ENCODE measurements at places on chromosomes 7 and 10. TPM values are rescaled to one million over a fixed set of nuclear protein-coding genes. Genes with fewer than 3 reads are reported as not detected.

GRCh38 chr7:135207406-135208101 is 3.8 kb downstream of the WDR91 start:
- no peaks in the 10 kb centered on the region for H3K27me3 ChIP-seq
- H3K36me3 ChIP-seq = peaks cover 36% of the 10 kb centered on the region
- no peak for ATAC-seq
- peak overlapping the region; percentile 20 for H3K27ac ChIP-seq
- H3K4me3 ChIP-seq = no peak overlapping the region
- peaks cover 15% of the 10 kb centered on the region for H3K4me1 ChIP-seq

- ATAC-seq = no peak
- H3K4me3 ChIP-seq = no peak overlapping the region
- peaks cover 5% of the 10 kb centered on the region for H3K27me3 ChIP-seq
- H3K4me1 ChIP-seq = no peaks in the 10 kb centered on the region
- H3K27ac ChIP-seq = no peak overlapping the region
- H3K36me3 ChIP-seq = no peaks in the 10 kb centered on the region
Observed at GRCh38 chr7:43201912-43202311, 89.5 kb downstream of the HECW1 start.

GRCh38 chr7:75776295-75776971 is 4.4 kb upstream of the CCL26 start:
- peak overlapping the region; percentile 83 for H3K27ac ChIP-seq
- H3K36me3 ChIP-seq = peaks cover 6% of the 10 kb centered on the region
- peaks cover 15% of the 10 kb centered on the region for H3K27me3 ChIP-seq
- H3K4me3 ChIP-seq = peak overlapping the region; percentile 53
- peaks cover 23% of the 10 kb centered on the region for H3K4me1 ChIP-seq

GRCh38 chr7:50367570-50367969 is 63.1 kb downstream of the IKZF1 start:
- no peaks in the 10 kb centered on the region for H3K27me3 ChIP-seq
- peak; percentile 79 for ATAC-seq

GRCh38 chr10:63720676-63721075 is 199.5 kb downstream of the REEP3 start:
- peak; percentile 8 for ATAC-seq
- peak overlapping the region; percentile 77 for H3K27ac ChIP-seq
- peaks cover 5% of the 10 kb centered on the region for H3K27me3 ChIP-seq
- H3K36me3 ChIP-seq = no peaks in the 10 kb centered on the region
- H3K4me3 ChIP-seq = no peak overlapping the region

- no peak overlapping the region for H3K4me3 ChIP-seq
- H3K36me3 ChIP-seq = no peaks in the 10 kb centered on the region
- no peak overlapping the region for H3K27ac ChIP-seq
- H3K4me1 ChIP-seq = no peaks in the 10 kb centered on the region
- peaks cover 10% of the 10 kb centered on the region for H3K27me3 ChIP-seq
Observed at GRCh38 chr7:35336444-35336843, 82.5 kb upstream of the TBX20 start.

GRCh38 chr10:63137306-63137705 is 4.2 kb downstream of the NRBF2 start:
- peaks cover 59% of the 10 kb centered on the region for H3K36me3 ChIP-seq
- no peak overlapping the region for H3K4me3 ChIP-seq
- no peak overlapping the region for H3K27ac ChIP-seq
- peaks cover 22% of the 10 kb centered on the region for H3K4me1 ChIP-seq
- no peaks in the 10 kb centered on the region for H3K27me3 ChIP-seq

- no peak overlapping the region for H3K4me3 ChIP-seq
- no peaks in the 10 kb centered on the region for H3K27me3 ChIP-seq
- ATAC-seq = no peak
- no peak overlapping the region for H3K27ac ChIP-seq
Observed at GRCh38 chr10:100923580-100923979, 10.8 kb downstream of the SLF2 start.

DNA sequence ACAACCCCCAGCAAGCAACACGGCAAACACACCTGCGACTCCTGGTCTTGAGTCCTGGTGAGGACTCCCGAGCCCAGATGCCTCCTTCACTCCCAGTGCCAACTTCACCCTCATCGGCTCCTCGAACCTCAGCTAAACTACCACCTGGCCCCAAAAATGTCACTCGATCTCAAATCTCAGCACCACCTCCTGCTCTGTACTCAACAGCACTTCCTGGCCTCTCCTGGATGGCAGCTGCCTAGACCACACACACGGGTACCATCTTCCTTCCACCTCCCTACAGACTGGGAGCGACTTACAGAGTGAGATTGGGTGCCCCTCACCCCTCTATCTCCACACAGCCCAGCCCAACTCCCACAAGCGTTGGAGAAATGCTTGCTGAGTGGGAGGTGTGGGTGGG is 123.9 kb upstream of the MGMT start:
- no peak for ATAC-seq
- no peak overlapping the region for H3K27ac ChIP-seq
- no peak overlapping the region for H3K4me3 ChIP-seq

- H3K36me3 ChIP-seq = no peaks in the 10 kb centered on the region
- H3K27ac ChIP-seq = no peak overlapping the region
- no peak overlapping the region for H3K4me3 ChIP-seq
- H3K4me1 ChIP-seq = no peaks in the 10 kb centered on the region
Observed at GRCh38 chr7:114879554-114879953, 42.3 kb upstream of the MDFIC start.

- H3K36me3 ChIP-seq = no peaks in the 10 kb centered on the region
- no peak overlapping the region for H3K27ac ChIP-seq
- no peaks in the 10 kb centered on the region for H3K4me1 ChIP-seq
- no peak for ATAC-seq
- no peak overlapping the region for H3K4me3 ChIP-seq
Observed at GRCh38 chr7:79785556-79785955, 332.1 kb upstream of the MAGI2 start.

- H3K4me1 ChIP-seq = peaks cover 6% of the 10 kb centered on the region
- H3K4me3 ChIP-seq = no peak overlapping the region
- H3K27ac ChIP-seq = no peak overlapping the region
- H3K27me3 ChIP-seq = peaks cover 27% of the 10 kb centered on the region
- H3K36me3 ChIP-seq = no peaks in the 10 kb centered on the region
Observed at GRCh38 chr7:155998766-155999630, 186.7 kb upstream of the SHH start.

GRCh38 chr10:128727114-128727513 is 600.9 kb upstream of the MKI67 start:
- no peak overlapping the region for H3K27ac ChIP-seq
- ATAC-seq = no peak
- no peaks in the 10 kb centered on the region for H3K36me3 ChIP-seq
- no peaks in the 10 kb centered on the region for H3K4me1 ChIP-seq
- no peaks in the 10 kb centered on the region for H3K27me3 ChIP-seq
- H3K4me3 ChIP-seq = no peak overlapping the region

- H3K4me3 ChIP-seq = no peak overlapping the region
- H3K27me3 ChIP-seq = peaks cover 20% of the 10 kb centered on the region
- no peak for ATAC-seq
- no peak overlapping the region for H3K27ac ChIP-seq
- H3K4me1 ChIP-seq = no peaks in the 10 kb centered on the region
Observed at GRCh38 chr10:13019280-13019679, 17.8 kb upstream of the CCDC3 start.

- H3K4me1 ChIP-seq = no peaks in the 10 kb centered on the region
- no peak for ATAC-seq
- H3K4me3 ChIP-seq = no peak overlapping the region
- peaks cover 4% of the 10 kb centered on the region for H3K27me3 ChIP-seq
- no peak overlapping the region for H3K27ac ChIP-seq
Observed at GRCh38 chr10:49243139-49243538, 54.9 kb upstream of the TMEM273 start.

GRCh38 chr10:94878649-94879048 is 59.8 kb upstream of the CYP2C9 start:
- H3K36me3 ChIP-seq = no peaks in the 10 kb centered on the region
- no peak for ATAC-seq
- no peak overlapping the region for H3K27ac ChIP-seq
- H3K27me3 ChIP-seq = no peaks in the 10 kb centered on the region

DNA sequence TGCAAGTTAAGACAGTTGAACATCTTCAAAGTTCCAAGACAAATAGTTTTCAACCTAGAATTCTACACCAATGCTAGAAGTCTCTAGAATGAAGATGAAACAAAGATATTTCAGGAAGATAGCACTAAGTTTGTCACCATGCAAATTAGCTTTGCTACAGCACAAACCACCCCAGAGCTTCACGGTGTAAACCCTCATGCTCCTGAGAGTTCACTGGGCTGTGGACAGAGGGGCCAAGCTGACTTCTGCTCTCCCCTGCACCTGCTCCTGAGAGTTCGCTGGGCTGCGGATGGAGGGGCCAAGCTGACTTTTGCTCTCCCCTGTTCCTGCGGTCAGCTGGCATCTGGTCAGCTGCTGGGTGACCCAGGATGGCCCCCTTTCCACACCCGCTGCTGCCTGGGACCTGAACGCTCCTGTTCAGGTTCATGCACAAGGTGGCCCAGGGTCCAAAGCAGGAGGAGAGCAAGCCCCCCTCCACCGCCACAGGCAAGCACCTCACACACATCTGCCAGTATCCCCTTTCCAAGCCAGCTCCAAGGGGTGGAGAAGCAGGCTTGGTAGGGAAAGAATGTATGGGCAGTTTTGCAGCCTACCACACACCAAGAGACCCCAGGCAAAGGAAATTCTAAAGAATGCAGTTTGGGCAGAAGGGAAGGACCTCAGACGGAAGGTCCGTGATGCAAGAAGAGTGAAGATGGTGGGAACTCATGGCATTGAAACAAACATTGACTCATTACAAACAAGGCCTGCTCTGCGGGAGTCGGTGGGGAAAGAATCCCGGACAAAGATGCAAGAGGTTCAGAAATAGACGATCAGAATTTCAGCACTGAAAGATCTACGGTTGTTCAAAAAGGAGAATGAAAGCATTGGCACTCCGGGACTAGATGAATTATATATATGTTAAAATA is 137.8 kb upstream of the PPP2R2D start:
- peaks cover 24% of the 10 kb centered on the region for H3K27me3 ChIP-seq
- H3K36me3 ChIP-seq = no peaks in the 10 kb centered on the region
- no peak overlapping the region for H3K4me3 ChIP-seq
- ATAC-seq = no peak

GRCh38 chr10:124824507-124824906 is 22.9 kb downstream of the ABRAXAS2 start:
- H3K4me1 ChIP-seq = peaks cover 5% of the 10 kb centered on the region
- no peak overlapping the region for H3K4me3 ChIP-seq
- H3K27ac ChIP-seq = peak overlapping the region; percentile 9
- no peak for ATAC-seq
- peaks cover 66% of the 10 kb centered on the region for H3K36me3 ChIP-seq
- no peaks in the 10 kb centered on the region for H3K27me3 ChIP-seq

DNA sequence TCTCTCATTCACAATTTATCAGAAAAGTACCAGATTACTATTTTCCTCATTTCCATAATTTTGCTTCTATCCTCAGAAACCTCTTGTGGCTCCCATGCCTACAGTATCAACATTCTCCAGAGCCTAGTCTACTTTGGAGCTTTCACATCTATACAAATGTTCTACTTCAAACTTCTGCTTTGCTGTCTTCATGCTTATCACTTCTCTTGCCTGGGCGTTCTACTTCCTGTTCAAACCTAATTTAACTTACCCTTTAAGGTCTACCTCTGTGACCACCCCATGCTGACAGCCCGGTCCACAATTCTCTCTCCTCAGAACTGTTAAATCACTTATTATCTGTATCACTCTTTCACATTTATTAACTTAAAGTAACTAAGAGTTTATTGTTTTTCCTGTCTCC is 6.1 kb upstream of the PTPN12 start:
- no peaks in the 10 kb centered on the region for H3K27me3 ChIP-seq
- no peak overlapping the region for H3K27ac ChIP-seq
- H3K36me3 ChIP-seq = no peaks in the 10 kb centered on the region

GRCh38 chr10:33493978-33494377 is 159.5 kb upstream of the NRP1 start:
- H3K4me1 ChIP-seq = no peaks in the 10 kb centered on the region
- no peaks in the 10 kb centered on the region for H3K36me3 ChIP-seq
- no peak overlapping the region for H3K27ac ChIP-seq
- no peak overlapping the region for H3K4me3 ChIP-seq

DNA sequence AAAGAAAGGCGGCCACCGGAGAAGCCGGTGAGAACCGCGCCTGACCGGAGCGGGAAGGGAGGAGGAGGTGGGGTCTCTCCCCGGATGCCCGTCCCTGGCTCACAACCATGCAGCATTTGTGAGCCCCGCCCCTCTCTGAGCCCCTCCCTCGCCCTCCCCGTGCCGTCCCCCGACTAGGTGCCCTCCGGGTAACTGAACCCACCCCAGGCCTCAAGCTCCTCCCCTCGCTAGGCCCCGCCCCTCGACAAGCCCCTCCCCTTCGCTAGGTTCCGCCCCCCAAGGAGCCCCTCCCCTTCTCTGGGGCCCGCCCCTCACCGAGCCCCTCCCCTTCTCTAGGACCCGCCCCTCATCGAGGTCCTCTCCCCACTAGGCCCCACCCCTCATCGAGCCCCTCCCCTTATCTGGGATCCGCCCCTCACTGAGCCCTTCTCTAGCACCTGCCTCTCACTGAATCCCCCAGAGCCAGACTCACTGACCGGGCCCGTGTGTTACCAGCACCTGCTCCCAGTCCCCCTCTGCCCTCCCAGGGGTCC is 42.2 kb upstream of the HSPB1 start:
- no peak overlapping the region for H3K27ac ChIP-seq
- H3K4me1 ChIP-seq = no peaks in the 10 kb centered on the region
- peak; percentile 44 for ATAC-seq
- no peak overlapping the region for H3K4me3 ChIP-seq

DNA sequence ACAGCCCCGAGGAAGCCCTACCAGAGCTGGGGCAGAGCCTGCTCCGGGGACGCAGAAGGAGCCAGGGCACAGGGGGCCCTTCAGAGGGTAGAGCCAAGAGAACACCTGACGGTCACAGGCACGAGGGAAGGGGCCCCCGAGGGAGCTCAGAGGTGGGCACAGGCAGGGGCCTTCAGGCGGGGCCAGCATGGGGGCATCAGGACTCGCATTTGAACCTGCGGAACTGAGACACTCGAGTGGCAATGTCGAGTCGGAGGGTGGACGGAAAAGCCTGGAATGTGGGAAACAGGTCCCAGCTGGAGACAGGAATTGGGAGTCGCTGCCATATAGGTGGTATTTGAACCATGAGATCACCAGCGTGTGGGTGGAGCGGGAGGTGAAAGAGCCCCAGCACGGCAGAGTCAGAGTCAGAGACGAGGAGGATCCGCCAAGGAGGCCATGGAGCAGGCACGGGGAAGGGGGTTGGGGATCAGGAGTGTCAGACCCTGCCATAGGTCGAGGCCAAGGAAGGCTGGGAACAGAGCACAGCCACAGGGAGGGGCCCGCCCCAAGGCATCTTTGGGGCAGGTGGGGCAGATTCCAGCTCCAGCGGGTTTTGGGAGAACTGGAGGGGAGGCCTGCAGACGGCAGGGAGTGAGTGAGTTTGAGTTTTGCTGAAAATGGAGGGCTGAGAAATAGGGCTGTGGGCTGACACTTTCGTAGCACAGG is 13.8 kb downstream of the STK32C start:
- no peak overlapping the region for H3K4me3 ChIP-seq
- no peak overlapping the region for H3K27ac ChIP-seq
- peaks cover 4% of the 10 kb centered on the region for H3K4me1 ChIP-seq
- no peak for ATAC-seq

The TMEM130 gene
- total RNA-seq = not detected

The GSTK1 gene
- 269 TPM for total RNA-seq

The LBX1 gene
- total RNA-seq = not detected

The ATG9B gene
- total RNA-seq = 2.9 TPM

The SMIM30 gene
- total RNA-seq = 56.5 TPM

The TFR2 gene
- total RNA-seq = 39.4 TPM

The CPED1 gene
- total RNA-seq = not detected

The RTKN2 gene
- total RNA-seq = 6.1 TPM

The UCN3 gene
- not detected for total RNA-seq

The GNAT3 gene
- total RNA-seq = not detected

The CDC14C gene
- not detected for total RNA-seq

The GIMAP8 gene
- total RNA-seq = 16.4 TPM

Measured in activated T-helper 17 cell treated with anti-CD3 and anti-CD28 coated beads, Interleukin-2, amount 50 U/mL, for 72 hours (primary cell).